ENCODE measurements at places on chromosomes 16 and 17.

DNA sequence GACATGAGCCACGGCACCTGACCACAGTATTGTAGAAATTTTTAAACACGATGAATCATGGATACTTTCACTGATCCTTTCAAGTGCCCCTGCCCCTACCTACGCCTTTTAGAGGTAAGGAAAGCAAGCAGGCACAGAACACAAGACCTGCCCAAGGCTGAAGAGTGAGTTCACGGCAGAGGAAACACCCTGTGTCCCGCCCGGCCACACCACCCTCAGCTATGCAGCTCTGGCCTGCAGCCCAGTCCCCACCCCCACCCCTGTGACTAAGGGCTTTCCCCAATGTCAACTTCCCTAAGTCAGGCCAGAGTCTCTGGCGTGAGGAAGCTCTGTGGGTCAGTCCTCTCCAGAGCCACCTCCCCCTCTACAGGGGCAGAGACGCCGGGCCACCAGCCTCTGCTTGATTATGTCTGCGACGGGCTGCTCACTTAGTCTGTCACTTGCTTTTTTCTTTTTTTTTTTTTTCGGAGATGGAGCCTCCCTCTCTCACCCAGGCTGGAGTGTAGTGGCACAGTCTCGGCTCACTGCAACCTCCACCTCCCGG lies 8.4 kb downstream of the SLC16A5 start:
- no peak for DNase-seq

DNA sequence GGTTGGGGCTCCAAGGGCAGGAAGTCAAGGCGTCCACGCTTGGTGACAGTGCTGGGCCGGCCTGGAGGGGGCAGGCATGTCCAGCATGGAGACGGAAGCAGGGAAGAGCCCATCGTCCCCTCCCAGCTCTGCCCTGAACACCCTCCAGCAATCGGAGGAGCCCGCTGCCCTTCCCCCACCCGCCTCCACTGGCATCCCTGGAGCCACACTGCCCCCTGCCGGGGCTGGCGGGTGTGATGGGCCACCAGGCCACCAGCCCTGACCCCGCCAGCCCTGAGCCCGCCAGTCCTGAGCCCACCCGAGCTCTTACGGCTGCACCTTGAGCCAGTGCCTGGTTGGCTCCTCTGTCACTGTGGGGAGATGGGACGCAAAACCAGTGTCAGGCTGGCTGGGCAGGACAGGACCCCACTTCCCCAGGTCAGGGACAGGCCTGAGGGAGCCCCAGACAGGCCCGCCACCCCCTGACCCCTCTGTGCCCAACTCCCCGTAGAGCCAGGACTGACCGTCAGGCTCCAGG lies 4.1 kb upstream of the CDH15 start:
- peak; percentile 73 for DNase-seq

GRCh38 chr17:41894791-41895331 lies 23.9 kb downstream of the ACLY start:
- DNase-seq = no peak

- peak; percentile 56 for DNase-seq
Observed at GRCh38 chr17:45235416-45236281, 14.0 kb downstream of the FMNL1 start.

DNA sequence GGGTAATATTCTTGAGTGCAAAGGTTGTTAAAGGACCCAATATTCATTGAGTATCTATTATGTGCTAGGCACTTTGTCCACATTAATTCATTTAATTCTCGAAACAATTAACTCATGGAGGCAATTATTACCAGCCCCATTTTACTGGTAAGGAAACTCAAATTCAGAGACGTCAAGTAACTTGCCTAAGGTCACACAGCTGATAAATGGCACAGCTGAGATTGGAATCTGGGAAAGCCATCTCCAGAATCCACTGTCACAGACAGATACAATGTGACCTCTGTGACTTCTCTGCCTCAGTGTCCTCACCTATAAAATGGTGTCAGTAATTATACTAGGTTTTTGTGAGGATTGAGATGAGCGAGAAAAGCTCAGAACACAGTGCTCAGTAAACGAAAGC lies 320.8 kb upstream of the ZFHX3 start:
- DNase-seq = no peak

DNA sequence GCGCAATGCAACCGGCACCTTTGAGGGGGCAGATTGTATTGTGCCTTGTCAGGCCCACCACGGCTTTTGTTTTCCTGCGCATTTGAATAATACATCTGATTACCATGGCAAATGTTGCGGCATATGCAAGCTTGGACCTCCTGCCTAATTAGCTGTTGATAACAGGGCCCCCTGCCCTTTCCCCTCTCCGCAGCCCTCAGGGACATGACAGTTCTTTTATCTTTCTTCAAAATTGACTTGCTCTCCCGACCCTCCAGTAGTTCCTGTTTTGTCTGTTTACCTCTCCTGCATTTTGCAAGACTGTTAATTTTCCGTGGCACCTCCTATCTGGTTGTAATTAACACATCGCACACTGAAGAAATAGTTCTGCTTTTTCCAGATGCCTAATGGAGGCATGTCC lies 86.8 kb downstream of the RBFOX1 start:
- no peak for DNase-seq

- DNase-seq = peak; percentile 3
Observed at GRCh38 chr16:86016201-86016965, 117.4 kb downstream of the IRF8 start.

GRCh38 chr16:4200000-4200780 lies 41.7 kb downstream of the SRL start:
- DNase-seq = peak; percentile 81

DNA sequence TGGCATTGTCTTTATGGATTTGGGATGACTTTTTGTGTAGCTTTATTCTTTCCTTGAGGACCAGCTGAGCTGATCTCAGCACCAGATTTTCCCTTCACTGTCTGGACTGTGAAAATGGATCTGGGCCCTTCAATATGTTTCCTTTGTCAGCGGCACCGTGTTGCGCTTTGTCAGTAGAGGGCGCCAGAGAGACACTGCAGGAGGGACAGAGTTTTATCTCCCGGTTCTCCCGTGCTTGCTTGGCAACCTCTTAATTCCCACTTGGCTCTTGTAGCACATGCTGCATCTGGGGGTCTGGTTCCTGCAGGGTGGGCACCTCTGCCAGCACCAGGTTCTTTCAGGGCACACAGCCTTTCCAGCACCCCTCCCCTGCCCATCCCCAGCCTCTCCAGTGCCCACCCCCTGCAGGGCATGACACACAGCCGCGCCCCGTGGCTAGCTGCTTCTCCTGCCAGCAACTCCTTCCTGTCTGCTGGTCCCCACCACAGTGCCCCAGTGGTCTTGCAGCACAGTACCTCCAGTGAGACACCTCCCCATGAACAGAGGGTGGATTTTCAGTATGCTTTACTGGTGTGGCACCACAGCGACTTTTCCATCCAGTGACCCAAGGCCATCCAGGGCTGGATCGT lies 19.6 kb downstream of the OR1D5 start:
- peak; percentile 31 for DNase-seq

DNA sequence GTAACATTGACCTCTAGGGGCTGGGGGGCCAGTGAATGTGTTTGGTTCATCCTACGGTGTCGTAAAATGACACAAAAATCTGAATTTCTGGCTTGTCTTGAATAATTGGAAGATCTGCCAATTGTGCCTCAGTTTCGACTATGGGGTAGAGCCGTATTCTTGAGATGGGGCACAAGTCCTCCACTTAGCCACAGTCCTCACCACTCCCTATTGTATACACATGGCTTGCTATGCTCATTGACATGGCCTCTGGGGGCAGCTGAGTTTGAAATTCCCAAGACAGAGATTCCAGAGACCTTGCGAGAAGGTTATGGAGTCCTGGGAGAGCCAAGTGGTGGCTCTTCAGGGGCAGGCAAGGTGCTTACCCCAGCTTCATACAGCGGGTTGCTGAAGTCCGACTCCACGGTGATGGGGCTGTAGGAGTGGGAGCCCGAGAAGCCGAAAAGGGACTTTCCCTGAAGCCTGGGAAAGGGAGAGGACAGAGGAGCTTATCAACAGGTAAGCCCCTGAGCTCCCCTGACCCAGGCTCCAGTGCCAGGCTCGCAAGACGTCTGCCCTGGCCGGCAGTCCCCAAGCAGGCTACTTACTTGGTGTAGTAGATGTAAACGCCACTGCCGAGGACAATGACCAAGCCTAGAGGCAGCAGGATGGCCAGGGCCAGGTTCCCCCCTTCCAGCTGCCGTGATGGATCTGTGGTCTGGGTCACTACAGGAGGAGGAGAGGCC lies 9.0 kb upstream of the CDIPT start:
- DNase-seq = no peak

DNA sequence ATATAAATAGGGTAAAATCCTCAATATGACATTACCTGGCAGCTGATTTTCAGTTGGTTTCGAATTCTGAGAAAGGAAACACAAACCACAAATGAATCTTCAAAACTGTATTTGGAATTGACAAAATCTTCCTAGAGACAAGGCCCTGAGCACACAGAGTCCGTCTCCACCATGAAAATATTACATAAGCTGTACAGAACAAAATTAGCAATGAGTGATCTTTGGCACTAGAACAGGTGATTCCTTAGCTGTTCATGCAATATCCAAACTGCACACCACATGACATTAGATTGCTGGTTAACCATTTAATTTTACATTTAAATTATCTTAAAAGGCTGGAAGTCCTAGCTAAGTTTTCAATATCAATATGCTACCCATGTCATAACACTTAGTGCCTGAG lies 31.7 kb downstream of the GJC1 start:
- DNase-seq = no peak

- DNase-seq = no peak
Observed at GRCh38 chr16:65600046-65600445, 478.2 kb upstream of the CDH11 start.

DNA sequence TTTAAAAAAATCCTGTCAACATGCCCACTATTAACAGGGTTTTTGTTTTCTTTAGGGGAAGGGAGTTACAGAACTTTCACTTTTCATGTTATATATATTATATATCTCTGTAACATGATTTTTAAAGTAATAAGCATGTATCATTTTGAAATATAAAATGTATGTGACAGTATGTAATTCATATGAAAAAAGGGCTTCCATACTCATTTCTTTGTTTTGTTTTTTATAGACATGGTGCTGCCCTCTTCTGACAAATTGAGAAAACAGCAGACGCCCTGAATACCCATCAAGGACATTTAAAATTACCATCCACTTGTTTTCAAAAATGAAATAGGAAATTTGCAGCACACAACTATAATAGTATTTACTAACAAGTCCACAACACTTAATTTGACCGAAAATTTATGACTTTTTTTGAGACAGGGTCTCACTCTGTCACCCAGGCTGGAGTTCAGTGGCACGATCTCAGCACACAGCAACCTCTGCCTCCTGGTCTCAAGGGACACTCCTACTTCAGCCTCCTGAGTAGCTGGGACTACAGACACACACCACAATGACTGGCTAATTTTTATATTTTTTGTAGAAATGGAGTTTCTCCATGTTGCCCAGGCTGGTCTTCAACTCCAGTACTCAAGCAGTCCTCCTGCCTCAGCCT lies 30.4 kb downstream of the CFDP1 start:
- DNase-seq = no peak

GRCh38 chr16:87316450-87316922 lies 706 bp downstream of the C16orf95 start:
- DNase-seq = no peak

GRCh38 chr16:430904-431303 lies 5.5 kb downstream of the RAB11FIP3 start:
- no peak for DNase-seq

DNA sequence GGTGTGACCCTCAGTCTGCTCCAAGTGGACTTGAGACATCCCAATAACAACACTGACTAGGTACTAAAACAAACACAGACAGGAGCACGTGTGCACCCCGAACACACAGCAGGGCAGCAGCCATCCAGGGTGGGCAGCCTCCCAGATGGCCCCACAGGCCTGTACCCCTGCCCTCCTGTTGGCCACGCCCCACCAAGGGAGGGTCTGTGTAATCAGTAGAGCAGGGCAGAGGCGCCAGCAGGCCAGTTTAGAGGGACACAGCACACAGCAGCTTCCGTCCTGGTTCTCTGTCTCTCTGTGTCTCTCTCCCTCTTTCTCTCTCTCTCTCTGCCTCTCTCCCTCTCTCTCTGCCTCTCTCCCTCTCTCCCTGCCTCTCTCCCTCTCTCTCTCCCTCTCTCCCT lies 21.4 kb downstream of the ACTG1 start:
- DNase-seq = no peak

DNA sequence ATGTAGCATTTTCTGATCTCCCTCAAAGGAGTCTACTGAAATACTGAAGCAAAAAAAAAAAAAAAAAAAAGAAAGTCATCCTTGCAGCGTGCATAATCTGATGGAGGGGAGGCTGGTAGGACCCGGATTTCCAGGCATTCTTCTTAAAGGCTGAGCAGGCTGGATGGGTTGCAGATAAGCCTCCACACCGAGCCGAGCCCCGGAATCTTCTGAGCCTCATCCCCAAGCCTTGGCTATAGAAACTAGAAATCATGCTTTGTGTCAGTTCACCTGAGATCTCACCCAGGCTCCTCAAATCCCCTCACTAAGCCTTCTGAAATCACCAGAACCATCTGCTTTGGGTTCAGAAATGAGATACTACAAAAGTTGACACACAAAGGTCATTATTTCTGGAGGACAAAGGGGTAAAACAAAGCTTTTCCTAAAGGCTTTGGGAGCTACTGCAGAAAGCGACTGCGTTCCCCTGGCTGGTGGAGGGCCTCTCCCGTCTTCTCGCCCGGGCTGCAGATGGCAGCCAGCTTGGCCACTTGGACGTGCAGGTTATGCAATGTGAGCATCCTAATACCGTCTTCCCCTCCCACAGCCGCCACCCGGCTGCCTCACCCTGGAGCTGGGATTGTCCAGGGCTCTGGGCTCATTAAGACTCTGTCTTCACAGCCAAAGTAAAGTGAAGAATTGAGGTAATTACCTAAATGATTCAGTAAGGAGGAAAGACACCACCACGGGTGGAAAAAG lies 4.7 kb upstream of the CACNG4 start:
- no peak for DNase-seq

GRCh38 chr16:11629071-11630030 lies 38.9 kb upstream of the SNN start:
- DNase-seq = no peak

GRCh38 chr16:51490866-51491265 lies 339.8 kb upstream of the SALL1 start:
- no peak for DNase-seq

DNA sequence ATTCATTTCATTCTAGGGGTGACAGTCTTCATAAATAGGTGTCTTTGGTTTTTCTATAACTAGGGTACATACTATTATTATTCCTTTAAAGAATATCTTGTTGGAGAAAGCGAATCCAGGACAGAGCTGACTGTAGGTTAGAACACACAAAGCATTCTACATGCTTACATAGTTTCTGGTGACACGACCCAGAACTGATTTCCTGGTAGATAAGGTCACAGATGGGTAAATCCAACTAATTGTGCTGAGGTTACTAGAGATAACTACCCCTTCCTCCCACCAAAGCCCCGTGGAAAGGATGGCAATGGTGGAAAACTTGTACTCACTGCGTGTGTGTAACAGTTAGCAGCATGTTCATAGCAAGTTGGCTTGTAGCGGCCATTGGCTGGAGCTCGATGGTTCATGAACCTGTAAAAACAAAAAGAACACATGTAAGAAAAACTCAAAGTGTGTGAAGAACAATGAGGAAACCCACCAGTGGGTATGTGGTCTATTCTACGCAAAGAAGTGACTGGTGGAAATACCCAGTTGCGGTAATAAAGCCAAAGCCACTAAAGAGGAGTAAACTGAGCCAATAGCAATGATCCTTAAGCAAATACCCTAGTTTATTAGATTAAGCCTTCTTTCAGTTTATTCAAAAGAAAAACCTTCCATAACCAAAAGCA lies 7.7 kb downstream of the MMD start:
- DNase-seq = no peak

GRCh38 chr16:68395815-68396214 lies 52.5 kb downstream of the SMPD3 start:
- no peak for DNase-seq

All from NCI-H146 (cell line).